Posterior vena cava (tissue), 2 donors: ENCODE measurements at places on chromosomes 2 and 18.

GRCh38 chr2:45391866-45392265, 219.2 kb downstream of the SRBD1 start:
- DNase-seq, result no peak

GRCh38 chr2:200797242-200797770, 14.4 kb upstream of the BZW1 start:
- no peak for DNase-seq

GRCh38 chr2:119240311-119241204, 16.9 kb downstream of the STEAP3 start:
- no peak for DNase-seq

DNA sequence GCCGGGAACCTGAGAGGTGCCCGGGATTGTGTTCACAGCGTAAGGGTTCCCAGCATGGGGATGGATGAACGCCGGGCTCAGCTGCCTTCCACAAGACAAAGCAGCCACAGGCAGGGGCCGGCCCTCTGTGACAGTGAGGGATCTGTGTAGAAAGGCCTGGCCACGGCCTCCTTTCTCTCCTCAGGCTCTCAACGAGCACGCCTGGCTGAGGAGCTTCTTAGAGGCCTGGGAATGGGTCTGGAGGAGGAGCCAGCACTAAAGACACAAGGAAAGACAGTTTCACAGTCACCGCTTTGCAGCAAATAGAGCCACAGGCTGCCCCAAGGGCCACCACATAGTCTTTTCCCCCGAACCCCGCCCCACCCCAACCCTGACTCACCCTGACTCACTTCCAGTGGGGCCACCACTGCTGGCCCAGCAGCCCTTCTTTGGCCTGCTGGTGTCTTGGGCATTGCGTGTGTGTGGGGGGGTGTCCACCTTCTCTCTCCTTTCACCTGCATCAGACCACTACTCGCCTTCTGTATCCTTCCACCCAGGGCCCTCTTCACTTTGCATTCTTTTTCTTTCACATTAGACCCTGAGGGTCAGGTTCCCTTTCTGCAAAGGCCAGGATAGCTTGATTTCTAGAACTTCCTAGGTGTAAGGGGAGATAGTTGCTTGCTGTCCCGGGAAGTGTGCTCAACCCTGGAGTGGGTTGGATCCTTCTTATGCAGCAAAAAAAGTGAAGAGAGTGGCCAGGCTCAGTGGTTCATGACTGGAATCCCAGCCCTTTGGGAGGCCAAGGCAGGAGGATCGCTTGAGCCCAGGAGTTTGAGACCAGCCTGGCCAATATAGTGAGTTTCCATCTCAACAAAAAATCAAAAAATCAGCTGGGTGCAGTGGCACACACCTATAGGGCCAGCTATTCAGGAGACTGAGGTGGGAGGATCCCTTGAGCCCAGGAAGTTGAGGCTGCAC, 19.3 kb upstream of the HPCAL1 start:
- peak; percentile 82 for DNase-seq

- DNase-seq, result no peak
These were observed 24.5 kb downstream of the ZEB2 start for GRCh38 chr2:144495227-144496091.

DNA sequence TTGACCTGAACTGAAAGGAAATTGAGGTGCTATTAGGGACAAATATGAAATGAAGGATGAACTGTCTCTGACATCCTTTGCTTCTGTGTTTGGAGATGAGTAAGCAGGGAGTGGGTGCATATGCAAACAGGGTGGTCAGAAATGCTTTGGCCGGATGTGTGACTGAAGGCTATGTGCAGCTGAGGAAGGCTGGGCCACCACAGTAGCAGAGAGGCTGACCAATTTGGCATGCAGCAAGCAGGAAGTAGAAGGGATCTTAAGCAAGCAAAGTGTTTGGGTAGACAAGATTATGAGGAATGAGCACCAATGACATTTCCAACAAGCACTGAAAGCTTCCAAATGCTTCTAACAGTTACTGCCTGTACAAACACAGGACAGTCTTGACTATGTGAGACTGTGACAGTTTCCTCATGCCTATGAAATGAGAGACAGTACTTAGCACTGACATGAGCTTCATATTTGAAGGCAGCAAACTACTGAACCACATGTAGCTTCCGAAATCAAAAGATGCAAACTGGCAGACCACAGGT, 3.3 kb upstream of the ACTR3 start:
- DNase-seq, result peak; percentile 87

GRCh38 chr2:120591572-120591971, 144.1 kb upstream of the GLI2 start:
- DNase-seq, result no peak
